NCI-H1048 (cell line): ENCODE measurements at places on chromosomes 3 and 15.

- no peak for DNase-seq
These were observed 438.9 kb downstream of the RAP2B start for GRCh38 chr3:153600896-153601295.

DNA sequence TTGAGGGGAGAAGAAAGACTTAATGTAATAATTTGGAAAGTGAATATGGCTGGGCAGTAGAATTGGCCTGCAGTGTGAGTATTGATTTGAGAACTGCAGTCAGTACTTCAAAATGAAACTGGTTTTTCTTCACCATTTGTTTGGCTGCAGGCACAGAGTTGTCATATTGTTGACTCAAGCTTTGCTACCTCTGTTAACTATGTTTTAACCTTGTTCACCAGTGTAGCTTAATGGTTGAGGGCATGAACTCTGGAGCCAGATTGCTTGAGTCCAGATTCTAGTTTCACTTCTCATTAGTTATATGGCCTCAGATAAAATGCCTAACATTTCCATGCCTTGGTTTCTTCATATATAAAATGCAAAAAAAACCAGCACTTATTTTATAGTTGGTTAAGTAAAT is 64.1 kb downstream of the CFAP44 start:
- DNase-seq: no peak

DNA sequence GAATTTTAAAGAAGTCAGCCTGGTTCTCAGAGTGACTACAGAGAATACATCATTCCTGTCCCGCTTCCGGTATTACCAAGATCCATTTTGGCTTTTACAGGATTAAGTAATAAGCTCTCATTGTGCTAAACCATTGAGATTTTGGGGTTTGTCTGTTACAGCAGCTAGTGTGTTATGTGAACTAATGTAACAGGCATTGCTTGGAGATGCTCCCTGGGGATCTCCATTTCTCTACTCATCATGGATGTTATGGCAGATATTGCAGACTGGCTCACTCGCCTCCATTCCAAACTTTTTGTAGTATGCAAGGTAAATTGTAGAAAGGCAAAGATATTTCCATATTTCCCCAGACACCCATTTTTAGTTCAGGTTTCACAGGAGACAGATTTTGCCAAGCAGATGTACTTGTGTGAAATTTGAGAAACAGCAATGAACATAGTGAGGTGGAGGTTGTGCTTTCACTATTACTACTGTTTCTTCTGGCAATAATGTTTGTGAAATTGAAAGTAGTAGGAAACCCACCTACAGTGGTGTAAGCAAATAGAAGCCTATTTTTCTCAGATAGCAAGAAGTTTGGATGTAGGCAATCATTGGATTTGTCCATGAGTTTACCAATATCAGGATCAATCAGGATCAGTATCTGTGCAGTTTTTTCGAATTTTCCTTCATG is 177.1 kb upstream of the GALNT15 start:
- DNase-seq: no peak

GRCh38 chr15:80876348-80876674 is 97.1 kb downstream of the CEMIP start:
- no peak for DNase-seq

DNA sequence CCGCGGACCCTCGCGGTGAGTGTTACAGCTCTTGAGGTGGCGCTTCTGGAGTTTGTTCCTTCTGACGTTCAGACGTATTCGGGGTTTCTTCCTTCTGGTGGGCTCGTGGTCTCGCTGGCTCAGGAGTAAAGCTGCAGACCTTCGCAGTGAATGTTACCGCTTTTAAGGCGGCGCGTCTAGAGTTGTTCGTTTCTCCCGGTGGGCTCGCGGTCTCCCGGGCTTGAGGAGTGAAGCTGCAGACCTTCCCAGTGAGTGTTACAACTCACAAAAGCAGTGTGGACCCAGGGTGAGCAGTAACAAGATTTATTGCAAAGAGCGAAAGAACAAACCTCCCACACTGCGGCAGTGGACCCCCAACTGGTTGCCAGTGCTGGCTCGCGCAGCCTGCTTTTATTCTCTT is 177.1 kb downstream of the UACA start:
- DNase-seq: no peak

- no peak for DNase-seq
These were observed 53.8 kb downstream of the CMTM6 start for GRCh38 chr3:32448686-32449474.

DNA sequence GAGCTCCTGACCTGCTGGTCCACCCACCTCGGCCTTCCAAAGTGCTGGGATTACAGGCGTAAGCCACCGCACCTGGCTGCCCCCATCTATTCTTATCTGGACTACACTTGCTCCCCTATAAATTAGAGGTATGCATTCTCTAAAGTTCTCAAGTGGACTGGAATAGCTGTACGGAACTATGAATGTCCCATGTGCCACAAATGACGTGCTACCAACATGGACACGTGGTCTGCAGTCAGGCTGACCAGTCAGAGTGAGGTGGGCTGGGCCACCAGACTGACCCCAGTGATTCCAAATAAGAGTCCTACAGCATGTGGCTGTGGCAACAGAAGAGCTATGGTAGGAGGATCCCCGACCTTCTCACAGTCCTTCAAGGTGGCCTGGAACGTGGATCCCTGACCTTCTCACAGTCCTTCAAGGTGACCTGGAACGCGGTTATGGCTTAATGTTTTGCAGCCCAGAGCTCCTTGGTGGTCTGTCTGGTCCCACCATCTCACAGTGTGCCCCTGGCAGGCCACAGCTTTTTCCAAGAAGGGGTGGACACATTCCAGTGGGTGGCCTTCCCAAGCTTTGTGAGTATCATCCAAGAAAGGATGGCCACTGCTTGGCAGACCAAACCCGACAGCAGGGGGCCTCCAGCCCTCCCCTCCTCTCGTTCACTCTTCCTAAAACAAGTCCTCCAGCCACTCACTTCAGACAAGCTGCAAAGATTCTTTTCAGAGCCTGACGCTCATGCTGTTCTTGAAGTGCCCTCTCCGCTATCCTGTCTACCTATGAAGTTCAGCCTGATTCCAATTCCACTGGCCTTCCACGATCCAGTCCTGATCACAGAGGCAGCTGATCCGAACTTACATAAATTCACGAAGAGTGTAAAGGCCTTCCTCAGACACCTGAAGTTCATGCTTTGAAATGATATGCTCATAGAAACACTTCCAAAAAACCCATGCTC is 4.4 kb downstream of the ADAMTS17 start:
- DNase-seq: no peak

DNA sequence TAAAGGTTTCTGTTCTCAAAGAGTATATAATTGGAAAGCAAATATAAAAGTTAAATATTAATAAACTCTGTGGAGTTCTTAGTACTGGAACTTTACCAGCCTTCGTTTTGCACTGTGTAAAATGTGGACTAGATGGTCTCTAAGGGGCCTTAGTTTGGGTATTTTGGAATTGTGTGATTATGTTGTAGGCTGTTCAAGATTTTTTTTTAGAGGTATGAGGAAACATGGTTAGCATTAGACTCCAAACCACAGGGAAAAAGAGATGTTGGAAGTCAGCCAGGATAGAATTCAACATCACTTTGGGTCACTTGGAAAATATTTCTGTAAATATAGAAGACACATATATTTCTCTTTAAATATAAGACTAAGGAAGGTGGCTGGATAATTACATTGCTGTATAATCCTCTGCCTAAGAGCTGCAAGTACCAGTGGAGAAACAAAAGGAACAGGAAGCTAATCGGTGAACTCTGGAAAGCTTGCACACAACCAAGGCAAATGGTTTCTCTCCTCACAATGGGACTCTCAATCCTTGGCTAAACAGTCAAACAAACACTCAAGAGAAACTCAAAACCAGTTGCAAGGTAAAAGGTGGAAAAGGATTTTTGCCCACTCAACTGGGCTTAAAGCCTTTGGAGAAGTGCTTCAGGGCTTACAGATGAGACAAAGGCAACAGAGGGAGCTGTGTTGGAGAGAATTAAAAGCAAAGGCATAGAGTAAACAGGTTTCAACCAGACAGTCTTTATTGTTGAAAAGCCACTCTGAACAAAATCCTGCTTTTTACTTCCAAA is 141.7 kb downstream of the NR1D2 start:
- no peak for DNase-seq

GRCh38 chr3:193656445-193656844 is 63.4 kb downstream of the OPA1 start:
- DNase-seq: no peak

- DNase-seq: no peak
These were observed 11.4 kb downstream of the ENTPD3 start for GRCh38 chr3:40398346-40398745.

DNA sequence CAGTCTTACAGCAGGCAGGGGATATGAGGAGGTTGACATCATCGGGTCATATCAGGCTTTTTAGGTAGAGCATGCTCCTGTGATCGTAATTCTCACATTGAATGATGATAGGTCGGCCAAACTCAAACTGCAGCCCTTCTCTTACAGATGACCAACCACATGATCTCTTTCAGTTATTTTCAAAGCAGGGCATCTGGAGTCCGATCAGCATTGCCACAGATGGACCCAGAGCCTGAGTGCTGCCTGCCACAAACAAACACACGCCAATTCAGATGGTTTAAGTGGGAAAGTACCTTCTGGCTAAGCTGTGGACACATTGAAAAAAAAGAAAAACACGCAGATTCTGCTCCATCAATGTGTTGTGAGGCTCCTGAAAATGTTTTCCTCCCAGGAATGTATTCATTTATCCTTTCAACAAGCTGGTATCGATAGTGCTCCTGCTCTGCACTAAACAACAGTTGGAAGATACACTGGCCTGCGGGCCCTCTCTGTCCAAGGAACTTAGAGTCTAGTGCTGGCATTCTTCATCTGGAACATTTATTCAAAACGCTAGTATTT is 31.2 kb downstream of the ARPP21 start:
- no peak for DNase-seq

- DNase-seq: no peak
These were observed 177.8 kb downstream of the OTOL1 start for GRCh38 chr3:161674402-161674801.

DNA sequence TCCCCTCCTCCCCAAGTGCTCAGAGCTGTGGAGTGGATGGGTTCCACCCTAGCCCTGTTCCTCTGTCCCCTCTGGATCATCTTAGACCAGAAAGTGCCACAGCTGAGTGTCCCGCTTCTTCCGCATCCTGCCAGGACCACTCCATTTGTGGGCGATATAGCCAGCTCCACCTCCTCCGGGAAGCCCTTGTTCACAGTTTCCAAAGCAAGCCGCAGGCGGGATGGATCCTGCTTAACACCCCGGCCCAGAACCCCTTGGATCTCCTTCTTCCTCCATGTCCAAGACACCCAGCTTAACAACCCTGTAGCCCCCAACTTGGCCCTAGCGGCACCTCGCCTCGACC is 490 bp upstream of the ALAS1 start:
- DNase-seq: no peak

GRCh38 chr3:30098653-30099455 is 507.5 kb upstream of the TGFBR2 start:
- no peak for DNase-seq

DNA sequence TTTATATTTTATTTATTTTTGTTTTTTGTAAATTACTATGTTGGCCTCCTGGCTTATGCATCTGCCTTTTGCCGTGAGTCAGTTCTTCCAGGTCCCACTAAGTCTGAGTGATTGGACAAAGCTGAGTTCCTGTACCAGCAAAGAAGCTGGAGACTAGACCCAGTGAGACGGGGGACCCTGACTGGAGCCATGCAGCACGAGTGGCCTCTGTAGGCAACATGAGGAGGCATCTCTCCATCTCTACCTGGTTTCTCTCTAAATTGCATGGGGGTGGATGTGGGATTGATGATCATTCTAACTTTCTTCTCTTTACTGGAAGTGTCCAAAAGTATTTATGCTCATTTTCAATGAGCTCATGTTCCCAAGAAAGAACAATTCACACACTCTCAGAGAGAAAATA is 155.3 kb upstream of the MRPL3 start:
- no peak for DNase-seq

GRCh38 chr15:89487791-89488190 is 8.6 kb downstream of the RHCG start:
- no peak for DNase-seq

DNA sequence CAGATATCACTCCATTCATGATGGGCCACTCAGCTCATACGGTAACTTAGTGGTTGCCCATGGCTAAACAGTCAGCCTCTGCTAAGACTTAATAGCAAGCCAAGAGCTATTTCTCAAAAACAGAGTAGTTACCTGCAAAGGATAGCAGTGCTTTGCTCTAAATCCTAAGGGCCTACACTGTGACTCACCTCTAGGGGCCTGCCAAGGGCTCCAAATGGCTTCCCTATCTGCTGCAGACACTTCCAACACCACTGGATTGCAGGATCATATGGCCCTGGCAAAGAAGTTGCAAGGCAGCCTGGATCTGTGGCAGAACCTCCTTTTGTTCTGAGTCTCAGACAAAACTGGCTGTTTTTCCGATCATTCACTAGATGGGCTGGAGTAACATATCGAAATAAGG is 17.8 kb downstream of the CGGBP1 start:
- no peak for DNase-seq

DNA sequence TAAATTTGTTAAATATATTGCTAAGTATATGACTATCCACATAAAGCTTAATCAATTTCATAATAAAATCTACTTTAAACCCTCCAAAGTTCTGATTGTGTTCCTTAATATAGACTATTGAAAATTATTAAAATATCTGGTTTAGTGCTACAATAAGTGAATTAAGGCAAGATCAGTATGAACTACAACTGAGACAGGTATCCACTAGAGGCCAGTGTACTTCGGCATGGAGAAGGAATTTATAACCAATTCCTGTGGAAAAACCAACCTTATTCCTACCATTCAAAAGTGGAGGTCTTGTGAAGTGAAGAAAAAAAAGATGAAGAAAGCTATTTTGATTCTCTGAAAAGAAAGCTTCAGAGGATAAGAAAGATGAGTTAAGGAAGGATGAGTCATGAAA is 237.7 kb downstream of the SUCLG2 start:
- no peak for DNase-seq

GRCh38 chr15:74977599-74977998 is 17.8 kb upstream of the SCAMP5 start:
- DNase-seq: no peak

GRCh38 chr3:112132975-112133448 is at the start of gene GCSAM:
TSS of gene GCSAM (minus strand) at chr3:112133248. CDS start at chr3:112133120, 128 bp downstream.
- no peak for DNase-seq

- DNase-seq: no peak
These were observed 92.5 kb downstream of the RPL22L1 start for GRCh38 chr3:170777564-170777926.

DNA sequence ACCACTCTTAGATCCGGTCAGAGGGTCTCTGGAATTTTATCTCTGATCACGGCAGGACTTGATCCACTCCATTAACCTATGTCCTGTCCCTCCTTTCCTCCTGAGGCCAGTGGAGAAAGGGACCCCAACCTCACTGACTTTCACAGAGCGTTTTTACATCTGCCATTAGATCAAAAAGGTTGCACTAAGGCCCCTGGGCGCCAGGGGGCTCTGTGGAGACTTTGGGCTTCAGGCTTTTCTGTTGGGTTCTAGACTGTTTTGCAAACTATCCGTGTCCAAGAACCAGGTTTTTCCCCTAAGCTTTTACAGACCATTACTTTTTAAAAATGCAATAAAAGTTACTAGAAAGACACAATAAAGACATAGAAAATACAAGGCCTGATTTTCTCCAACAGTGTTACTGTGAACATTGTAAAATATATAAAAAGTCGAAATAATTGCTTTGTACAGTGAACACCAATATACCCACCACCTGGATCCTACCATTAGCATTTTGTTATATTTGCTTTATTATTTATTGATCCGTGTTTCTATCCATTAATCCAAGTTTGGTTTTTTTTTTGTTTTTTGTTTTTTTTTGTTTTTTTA is 159.7 kb downstream of the POLR2M start:
- DNase-seq: peak; percentile 9

- DNase-seq: no peak
These were observed 182.3 kb upstream of the FAM3D start for GRCh38 chr3:58848826-58849225.
